CD4-positive, alpha-beta T cell treated with Interleukin-12 subunit alpha and Interleukin-12 subunit beta, for 1 hour (primary cell): ENCODE measurements at places on chromosomes 11 and 22.

DNA sequence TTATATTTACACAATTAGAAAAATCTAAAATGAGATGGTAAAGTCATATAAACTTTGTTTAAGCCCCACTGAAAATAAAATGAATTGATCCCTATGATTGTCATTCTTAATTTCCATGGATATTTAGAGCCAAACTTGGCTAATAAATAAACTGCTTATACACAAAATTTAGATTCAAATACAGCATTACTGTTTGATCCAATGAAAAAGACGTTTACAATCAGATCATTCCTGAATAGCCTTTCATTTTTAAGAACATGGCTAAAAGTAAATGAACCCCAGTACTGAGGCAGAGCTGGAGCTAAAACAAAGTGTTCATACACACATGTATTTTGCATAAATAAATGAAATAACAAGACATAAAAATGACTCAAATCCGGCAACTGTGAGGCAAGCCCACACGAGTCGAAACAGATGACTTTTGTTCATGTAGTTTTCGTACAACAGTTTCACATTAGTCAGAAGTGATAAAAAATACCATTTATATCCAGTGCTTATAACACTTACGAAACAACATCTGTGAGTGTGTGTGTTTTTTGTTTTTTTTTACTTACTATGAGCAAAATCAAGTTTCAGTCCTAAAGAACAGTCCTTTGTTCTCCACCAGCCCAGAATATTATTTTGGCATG lies 386.5 kb downstream of the SOX6 start:
- no peak for DNase-seq

DNA sequence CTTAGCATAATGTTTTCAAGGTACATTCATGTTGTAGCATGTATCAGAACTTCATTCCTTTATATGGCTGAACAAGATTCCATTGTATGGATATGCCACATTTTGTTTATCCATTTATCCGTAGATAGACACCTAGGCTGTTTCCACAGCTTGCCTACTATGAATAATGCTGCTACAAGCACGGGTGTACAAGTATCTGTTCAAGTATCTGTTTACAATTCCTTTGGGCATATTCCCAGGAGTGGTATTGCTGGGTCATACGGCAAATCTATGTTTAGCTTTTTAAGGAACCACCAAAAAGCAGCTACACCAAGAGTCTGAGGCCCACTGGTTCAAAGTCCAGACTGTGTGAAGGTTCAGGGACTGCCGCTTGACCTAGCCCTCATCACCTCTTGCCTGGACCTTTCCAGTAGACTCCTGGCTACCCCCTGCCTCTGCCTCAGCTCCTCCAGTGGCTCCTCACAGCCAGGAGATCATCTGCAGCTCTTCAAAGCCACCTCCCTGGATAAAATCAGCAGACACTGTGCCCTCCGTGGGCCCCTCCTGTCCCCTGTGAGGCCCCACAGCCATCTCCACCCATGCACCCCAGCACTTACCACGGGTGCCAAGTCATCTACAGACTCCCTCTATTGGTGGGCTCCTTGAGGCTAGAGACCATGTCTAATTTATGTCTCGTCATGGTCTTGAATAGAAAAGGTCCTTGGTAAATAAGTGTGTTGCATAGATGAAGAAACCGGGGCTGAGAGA lies 160.3 kb downstream of the MN1 start:
- DNase-seq = no peak

GRCh38 chr11:134252346-134253187 lies 585 bp downstream of the THYN1 start:
- no peak for DNase-seq

DNA sequence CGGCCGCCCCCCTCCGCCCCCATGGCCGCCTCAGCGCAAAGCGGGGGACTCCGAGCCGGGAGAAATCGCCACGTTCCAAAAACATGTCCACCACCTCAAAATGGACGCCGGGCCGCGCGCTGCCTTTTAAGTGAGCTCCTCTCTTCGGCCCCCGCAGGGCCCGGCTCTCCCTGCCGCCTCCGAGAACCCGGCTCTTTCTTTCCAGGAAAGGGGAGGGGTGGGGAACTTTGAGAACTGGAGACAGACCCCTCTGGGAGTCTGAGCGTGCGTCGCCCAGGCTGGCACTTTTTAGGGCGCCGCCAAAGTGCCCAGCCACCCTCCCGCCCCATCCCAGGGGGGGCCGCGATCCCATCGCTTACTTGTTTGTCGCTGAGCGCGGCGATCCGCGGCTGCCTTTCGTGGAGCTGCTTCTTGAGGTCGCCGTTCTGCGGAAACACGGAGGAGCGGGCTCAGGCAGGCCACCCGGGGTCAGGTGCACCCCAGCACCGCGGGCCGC lies 1.6 kb downstream of the PHF21B start:
- DNase-seq = no peak

DNA sequence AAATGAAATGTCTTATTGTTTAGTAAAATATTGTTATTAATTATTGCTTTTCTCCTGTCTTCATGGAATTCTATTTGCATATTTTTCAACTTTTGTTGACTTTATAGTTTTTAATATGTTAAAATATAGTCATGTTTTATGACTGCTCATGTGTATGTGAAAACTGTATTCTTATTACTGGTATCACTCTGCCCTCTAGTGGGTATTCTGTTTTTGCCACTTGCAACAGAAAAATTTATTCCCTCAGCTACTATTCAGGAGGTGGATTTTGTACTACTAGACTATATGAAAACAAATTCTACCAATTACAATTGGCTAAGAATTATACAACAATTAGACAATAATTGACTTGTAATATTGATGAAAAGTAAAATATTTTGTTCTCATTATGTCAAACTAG lies 45.0 kb downstream of the OR4C6 start:
- no peak for DNase-seq

DNA sequence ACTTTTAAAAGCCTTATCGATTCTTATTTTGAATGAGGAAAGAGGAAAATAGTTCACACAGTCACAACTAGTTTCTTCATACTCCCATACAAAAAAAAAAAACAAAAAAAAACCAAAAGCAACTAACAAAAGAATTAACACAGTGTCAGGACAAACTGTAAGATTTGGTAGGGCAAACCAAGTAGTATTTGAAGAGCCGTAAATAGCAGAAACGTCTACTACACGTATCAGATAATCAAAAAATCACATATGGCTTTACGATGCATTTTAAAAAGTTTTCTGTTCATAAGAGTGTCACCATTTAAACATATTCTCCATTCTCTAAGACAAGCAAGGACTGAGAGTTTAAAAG lies 2.3 kb downstream of the PICALM start:
- no peak for DNase-seq

DNA sequence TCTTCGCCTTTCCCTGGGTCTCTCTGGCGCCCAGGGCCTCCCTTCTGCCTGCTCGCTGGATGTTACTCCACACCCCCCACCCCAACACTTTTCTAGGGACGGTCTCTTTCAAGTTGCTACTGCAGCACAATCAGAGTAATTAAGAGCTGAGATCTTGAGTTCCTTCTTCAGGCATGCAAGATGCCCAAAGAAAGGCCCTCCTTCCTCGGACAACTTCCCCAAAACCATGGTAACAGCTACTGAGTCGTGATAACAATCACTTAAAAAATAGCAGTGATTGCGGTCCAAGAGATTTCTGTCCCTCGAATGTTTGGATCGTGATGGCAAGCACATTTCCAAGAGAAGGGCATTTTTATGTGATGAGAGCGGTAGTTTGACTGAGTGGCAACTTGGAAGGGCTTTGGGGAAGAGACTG lies 638 bp upstream of the TENM4 start:
- peak; percentile 2 for DNase-seq

- no peak for DNase-seq
These were observed 8.6 kb downstream of the OR51T1 start for GRCh38 chr11:4890279-4890678.

DNA sequence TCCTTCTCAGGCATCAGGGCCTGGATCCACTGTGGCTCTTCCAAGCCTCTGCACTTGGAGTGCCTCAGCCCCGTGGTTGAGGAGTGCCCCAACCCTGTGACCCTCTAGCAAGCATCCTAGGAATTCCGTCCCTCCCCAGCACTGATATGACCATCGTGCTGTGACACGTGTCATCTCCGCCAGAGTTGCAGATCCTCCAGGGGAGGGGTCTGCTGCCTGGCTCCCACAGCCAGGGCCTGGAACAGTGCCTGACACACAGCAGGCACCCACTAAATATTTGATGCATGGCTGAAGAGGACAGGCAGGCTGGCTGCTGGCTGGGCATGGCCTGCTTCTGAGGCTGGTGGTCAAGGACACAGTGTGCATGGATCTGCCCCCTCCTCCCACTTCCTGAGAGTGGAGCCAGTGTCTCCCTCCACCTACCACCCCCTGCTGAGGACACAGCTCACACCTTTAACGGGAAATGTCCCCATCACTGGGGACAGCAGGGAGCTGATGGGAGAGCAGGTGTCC lies 1.7 kb upstream of the CD81 start:
- DNase-seq = no peak

DNA sequence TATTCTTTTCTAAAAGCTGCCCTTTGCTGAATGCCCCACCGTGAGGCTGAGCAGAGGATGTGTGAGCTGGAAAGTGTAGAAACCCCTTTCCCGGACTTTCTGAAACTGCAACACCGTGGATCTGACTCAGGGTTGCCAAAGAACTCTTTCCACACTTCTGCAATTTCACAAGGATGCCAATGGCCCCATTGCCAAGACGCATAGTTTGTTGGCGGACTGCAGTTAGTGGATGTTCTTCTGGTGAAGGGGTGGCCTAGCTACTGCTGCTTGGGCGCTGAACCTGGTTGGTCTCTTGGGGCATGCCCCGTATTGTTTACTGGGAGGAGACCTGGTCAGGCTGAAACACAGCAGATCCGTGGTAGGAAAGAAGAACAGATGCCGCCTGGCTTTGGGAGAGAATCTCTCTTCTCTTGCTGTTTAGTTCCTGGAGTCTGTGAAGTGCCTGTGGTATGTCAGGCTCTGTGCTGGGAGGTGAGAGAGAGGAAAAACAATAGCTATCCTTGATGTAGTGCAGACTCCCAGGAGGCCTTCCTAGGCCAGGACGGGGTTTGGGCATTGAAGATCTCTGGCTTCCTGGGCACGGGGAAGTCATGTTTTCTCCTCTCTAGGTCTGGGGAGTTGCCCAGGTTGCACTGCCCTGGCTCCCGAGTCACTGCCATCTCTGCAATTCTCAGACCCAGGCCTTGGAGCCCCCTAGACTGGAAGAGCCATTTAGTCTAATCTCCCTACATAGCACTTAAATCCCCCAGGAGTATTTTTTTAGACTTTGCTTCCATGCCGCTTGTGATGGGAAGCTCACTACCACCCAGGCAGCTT lies 26.9 kb downstream of the CD82 start:
- DNase-seq = no peak

DNA sequence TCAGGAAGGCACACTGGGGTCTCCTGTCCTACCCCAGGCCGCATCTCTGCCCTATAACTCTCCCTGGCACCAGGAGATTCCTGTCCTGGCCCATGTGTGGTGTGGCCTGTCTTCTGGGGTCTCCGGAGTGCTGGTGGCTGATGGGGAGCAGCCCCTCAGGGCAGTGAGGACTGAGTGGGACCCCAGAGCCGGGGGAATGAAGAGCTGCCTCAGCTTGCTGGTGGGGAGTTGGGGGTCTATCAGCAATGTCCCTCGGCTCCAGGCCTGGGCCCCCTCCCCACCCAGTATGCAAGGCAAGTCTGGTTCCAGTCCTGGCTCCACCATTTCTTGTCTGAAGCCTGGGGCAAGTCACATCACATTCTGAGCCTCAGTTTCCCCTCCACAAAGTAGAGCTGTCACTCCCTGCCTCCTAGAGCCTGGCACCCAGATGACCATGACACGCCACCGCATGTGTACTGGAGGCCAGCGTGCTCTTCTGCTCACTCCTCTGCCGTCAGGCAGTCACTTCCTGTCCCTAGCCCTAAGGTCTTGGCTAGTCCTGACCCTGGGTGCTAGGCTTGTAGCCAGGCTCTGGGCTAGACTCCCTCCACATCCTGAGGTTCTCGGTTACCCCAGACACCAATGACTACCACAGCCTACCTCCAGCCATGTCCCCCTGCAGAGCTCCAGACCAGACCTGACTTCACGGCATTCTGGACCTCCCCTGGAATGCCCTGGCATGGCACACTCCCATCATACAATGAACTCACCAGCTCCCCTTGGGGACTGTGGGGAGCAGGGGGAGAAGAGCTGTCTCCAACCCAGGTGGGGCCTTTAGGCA lies 12.8 kb downstream of the ARAP1 start:
- no peak for DNase-seq

DNA sequence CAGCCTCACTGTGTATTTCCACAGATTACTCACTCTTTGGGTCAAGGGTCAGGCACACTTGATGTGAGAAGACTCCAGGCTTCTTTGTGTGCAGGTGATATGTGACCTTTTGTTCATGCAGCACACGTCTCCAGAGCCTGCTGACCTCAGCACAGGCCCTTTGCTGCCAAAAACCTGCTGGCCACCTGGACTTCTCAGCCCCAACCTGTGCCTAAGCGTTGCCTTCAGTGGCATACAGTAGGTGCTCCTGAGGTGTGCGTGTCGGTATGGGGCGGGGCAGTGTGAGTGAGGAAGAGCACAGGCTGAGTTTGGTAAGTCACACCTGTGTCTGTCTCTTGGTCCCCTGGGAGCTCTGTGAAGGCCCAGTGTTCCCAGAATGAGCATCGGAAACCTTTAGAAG lies 58.1 kb downstream of the WNT11 start:
- no peak for DNase-seq

DNA sequence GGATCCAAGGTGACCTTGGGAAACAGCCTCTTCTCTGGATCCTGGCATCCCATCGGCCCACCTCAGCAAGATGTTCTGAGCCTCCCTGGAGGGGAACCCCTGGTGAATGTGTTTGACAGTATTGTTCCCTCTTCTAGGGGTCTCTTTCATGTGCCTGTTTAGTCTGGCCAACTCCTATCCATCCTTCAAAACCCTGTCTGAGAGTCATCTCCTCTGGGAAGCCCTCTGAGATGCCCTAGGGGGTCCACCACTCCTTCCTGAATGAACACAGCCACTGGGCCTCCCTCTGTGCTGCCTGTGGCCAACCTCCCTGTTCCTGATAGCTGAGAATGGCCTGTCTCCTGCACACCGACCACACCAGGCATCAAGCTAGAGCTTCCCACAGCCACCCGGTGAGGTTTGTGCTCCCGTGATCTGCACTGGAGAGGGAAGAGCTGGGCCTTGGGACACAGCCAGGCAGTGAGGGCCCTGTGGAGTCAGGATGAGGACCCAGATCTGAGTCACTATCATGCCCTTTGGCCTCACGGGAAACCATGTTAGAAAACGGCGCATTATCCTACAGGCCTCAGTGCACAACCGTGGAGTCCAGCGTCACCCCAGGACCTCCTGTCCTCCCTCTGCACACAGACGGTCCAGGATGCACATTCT lies 8.8 kb downstream of the WNT7B start:
- no peak for DNase-seq

DNA sequence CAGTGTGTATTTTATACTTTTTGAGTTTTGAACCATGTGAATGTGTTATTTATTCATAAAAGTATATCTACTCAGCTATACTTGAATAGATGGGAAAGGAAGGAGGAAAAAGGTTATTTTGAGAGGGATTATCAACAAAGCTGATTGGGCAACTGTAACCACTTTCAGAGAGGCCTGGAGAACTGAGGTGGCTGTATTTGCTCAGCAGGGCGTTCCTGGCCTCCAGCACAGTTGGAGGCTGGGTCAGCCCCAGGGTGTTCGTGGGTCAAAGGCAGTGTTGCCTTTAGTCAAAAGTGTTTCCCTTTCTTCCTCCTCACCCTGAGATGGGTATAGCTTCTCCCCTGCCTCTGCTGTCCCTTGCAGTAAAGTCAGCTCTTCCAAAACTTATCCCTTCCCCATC lies 26.7 kb downstream of the ASCC2 start:
- no peak for DNase-seq

- no peak for DNase-seq
These were observed 5.3 kb downstream of the SLC17A6 start for GRCh38 chr11:22343371-22344032.
